ENCODE measurements at places on chromosomes 7 and 10.

- DNase-seq = no peak
Measured at GRCh38 chr10:52541006-52541473, 227.0 kb downstream of the DKK1 start.

- no peak for DNase-seq
Measured at GRCh38 chr7:150503581-150503980, 11.1 kb upstream of the GIMAP7 start.

- DNase-seq = no peak
Measured at GRCh38 chr10:33716501-33717267, 382.2 kb upstream of the NRP1 start.

DNA sequence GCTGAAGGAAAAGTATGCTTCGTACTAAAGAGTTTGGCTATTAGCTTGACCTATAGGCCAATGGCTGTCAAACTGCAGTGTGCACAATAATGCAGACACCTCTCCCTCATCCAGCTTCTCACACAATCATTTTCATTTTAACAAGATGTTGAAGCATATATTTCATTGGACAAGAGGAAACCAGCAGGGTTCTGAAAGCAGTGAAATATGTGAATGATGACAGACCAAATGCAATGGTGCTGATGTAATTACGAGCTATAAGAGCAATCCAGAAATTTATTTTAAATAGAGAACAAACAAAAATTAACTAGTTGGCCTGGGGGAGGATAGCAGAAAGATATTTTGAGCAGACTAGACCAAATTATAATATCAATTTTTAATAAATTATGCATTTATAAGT is 331.5 kb upstream of the AKR1E2 start:
- DNase-seq = no peak

- no peak for DNase-seq
Measured at GRCh38 chr7:27409776-27410175, 167.2 kb downstream of the EVX1 start.

- DNase-seq = no peak
Measured at GRCh38 chr10:17031637-17032635, 97.7 kb downstream of the CUBN start.

DNA sequence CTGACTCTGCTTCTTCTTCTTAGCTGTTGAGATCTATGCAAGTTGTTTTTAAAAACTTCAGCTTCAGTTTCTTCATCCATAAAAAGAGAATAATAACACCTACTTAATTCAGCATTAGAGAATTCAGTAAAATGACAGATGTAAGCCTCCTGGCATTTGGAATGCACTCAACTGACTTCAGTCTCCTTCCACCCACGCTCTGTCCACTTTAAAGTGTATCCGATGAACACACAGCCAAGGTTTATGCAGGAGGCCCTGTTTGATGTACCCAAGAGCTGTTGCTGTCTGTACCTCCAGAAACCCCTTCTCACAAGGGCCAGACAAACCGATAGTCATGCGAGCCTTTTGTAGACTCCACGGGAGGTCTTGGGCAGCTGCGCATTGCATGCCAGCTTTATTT is 27.1 kb upstream of the SLC35B4 start:
- no peak for DNase-seq

GRCh38 chr10:132446661-132447445 is 49.9 kb downstream of the PWWP2B start:
- no peak for DNase-seq

GRCh38 chr7:12067156-12067831 is 143.8 kb upstream of the TMEM106B start:
- peak; percentile 19 for DNase-seq

GRCh38 chr7:41970941-41971340 is 266.1 kb downstream of the GLI3 start:
- no peak for DNase-seq

- no peak for DNase-seq
Measured at GRCh38 chr7:143882020-143882603, 19.9 kb downstream of the TCAF1 start.

GRCh38 chr7:135939261-135939812 is 37.8 kb downstream of the MTPN start:
- no peak for DNase-seq

DNA sequence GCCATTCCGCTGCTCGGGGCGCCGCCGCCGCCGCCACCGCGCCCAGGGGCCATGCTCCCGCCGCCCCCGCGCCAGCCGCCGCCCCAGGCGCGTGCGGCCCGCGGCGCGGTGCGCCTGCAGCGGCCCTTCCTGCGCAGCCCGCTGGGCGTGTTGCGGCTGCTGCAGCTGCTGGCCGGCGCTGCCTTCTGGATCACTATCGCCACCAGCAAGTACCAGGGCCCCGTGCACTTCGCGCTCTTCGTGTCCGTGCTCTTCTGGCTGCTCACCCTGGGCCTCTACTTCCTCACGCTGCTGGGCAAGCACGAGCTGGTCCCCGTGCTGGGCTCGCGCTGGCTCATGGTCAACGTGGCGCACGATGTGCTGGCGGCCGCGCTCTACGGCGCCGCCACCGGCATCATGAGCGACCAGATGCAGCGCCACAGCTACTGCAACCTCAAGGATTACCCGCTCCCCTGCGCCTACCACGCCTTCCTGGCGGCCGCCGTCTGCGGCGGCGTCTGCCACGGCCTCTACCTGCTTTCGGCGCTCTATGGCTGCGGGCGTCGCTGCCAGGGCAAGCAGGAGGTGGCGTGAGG is 383 bp downstream of the MARVELD1 start:
- no peak for DNase-seq

- no peak for DNase-seq
Measured at GRCh38 chr10:69780077-69780476, 21.6 kb upstream of the COL13A1 start.

GRCh38 chr10:29379208-29379607 is 90.3 kb downstream of the LYZL1 start:
- DNase-seq = no peak

- peak; percentile 80 for DNase-seq
Measured at GRCh38 chr10:20955355-20955893, 58.3 kb upstream of the NEBL start.

DNA sequence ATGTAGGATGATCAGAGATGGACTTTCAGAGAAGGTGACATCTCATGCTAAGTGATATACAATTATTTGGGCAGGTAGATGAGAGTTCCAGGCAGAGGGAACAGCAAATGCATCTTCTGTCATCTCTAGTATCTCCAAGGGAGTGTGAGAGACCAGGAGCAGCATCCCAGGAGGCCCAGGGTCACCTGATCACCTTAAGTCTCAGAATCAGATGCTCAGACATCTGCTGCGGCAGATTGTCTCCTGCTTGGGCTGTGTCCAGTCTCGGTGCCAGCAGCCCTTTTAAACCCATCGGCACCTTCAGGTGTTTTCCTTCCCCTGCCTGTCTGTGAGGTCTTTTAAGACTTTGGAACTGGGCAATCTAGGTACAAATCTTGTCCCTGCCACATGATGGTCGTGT is 690.6 kb downstream of the LRMDA start:
- peak; percentile 28 for DNase-seq

DNA sequence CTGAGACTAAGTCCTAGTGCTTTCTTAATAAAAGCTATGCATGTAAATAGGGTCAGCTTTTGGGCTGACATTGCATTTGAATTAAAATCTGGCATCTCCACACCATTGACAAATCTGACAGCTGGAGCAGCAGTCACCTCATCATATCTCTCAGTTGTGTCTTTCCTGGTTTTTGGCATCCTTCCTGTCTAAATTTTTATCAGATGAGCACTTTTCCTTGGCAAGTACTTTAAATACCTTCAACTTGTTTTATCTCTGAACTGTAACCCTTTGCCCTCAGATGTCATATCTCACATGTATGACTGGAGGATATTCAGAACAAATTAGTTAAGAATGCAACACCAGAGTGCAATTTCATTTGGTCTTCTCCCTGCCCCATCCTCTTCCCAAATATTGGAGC is 1066.2 kb downstream of the LRMDA start:
- DNase-seq = no peak

GRCh38 chr7:139730746-139731612 is 46.8 kb downstream of the HIPK2 start:
- DNase-seq = no peak

DNA sequence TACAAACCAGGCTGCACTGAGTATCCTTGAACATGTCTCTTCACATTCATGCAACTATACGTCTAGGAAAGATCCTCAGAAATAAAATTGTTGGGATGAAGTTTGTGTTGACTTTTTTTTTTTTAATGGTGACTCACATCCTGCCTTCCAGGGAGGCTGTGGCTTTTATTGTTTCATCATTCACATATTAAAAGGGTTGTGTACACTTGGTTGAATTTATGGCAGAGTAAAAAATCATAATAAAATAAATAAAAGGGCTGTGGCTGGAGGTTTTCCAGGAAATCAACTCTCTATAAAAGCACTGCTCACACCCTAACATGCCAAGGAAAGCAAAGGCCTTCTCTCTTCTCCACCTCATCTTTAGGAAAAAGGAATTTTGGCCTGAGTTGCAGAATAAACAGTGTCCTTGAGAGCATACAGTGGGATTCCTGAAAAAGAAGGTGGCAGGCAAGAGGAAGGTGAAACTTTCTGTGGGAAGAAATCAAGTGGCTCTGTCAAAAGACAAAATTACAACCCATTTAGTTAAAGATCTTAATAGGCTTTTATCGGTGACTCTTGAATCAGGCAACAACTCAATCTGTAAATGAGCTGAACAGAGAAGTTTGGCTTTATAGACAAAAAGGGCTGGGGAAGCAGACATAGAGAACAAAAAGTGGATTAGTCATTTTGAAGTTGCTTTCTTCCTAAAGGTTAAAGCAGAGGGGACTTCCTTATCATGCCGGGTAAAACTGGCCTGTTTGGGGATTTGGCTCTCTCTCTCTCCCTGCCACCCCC is 41.6 kb upstream of the FHIP2A start:
- no peak for DNase-seq

- DNase-seq = no peak
Measured at GRCh38 chr7:88399696-88400240, 93.1 kb upstream of the STEAP4 start.

- no peak for DNase-seq
Measured at GRCh38 chr7:13832346-13832745, 157.1 kb downstream of the ETV1 start.

- no peak for DNase-seq
Measured at GRCh38 chr7:121505540-121506182, 109.6 kb upstream of the FAM3C start.

DNA sequence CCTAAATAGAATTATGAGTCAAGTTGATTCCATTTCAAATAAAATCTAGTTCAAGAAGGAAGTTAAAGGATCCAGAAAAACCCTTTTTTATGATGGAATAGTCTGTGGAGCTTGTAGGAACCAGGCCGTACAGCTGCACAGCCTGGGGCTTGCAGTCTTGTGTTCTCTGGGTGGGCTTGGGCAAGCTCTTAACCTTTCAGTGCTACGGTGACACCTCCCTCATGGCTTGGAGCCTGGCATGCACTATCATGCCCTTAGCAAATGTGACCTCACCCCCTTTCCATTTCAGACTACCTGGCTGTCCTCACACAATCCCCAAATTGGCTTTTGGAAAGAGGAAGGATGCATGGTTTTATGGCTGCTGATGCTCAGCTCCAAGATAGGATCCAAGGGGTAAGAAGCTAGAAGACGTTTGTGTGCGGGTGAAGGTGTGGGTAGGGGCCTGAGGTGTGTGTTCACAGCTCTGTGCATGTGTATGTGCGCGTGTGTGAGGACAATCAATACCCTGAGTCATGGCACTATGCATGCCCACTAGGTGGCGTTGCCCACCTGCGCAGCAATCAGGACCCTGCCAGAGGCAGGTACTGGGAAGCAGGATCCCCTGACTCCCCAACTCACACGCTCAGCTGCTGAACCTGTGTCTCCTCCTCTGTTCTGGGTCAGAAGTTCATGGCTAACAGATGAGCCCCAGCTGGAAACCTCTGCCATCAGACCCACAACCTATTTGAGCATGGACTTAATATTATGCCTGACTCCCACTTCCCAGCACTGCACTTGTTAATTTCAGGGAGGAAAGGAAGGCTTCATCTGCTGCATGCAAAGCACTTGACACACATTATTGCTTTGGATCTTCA is 113.4 kb downstream of the PTPN20 start:
- no peak for DNase-seq
